ENCODE measurements at places on chromosomes 6 and 20.

DNA sequence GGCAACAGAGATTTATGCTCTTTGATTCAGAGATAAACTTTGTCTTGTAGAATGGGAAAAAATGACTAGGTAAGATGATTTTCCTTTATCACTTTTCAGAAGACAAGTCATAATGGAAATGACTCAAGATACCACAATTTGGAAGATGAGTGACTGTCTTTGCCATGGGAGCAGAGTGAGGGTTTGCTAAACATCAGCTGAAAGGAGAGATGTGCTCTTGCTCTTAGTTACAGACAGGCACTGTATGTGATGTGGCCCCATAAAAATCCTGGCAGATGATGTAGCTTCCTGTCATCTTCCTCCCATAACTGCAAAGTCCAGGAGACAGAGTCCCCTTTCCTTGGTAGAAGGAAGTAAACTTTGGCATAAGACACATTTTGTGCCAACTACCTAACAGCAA lies 47.6 kb downstream of the BACH2 start:
- no peak for DNase-seq
- H3K27ac ChIP-seq = no peak overlapping the region
- H3K27me3 ChIP-seq = no peaks in the 10 kb centered on the region
- H3K4me3 ChIP-seq = no peak overlapping the region

DNA sequence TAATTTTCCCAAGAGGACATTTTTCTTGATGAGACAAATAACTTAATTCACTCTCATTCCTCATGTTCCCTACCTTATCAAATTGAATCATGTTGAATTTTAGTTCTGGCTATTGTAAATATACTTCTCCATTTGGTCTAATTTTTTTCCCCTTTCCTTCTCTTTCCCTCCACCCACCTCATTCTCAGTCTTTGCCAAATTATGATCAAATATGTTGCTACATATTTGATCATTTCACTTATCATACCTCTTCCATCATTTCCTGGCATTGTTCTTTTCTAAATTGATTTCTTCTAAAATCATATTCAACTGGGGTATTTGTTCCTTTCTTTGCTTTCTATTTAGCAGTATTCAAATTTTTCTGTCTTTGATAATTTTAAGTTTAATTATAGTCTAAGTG lies 52.3 kb downstream of the HDGFL1 start:
- no peaks in the 10 kb centered on the region for H3K27me3 ChIP-seq
- H3K4me3 ChIP-seq = no peak overlapping the region
- no peak overlapping the region for H3K27ac ChIP-seq
- no peak for DNase-seq
- peaks cover 4% of the 10 kb centered on the region for H3K4me1 ChIP-seq

DNA sequence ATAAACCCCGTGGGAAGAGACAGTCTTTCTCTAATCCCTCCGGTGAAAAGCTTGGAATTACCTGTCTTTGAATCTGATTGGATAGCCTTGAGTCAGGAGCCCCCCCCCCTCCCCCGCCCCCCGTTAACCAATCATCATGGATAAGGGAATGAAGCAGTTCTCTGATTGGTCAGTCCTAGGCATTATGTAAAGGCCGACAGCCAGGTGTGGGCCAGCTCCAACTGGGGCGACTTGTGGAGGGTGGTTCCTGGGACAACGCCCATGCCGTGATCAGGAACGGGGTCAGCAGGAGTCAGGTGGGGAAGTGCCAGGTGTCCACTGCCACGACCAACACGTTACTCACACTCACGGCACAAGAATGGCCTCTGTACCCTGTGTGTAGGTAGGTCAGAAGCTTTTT lies 406.8 kb upstream of the SULF2 start:
- no peak for DNase-seq
- no peak overlapping the region for H3K27ac ChIP-seq
- H3K27me3 ChIP-seq = no peaks in the 10 kb centered on the region

DNA sequence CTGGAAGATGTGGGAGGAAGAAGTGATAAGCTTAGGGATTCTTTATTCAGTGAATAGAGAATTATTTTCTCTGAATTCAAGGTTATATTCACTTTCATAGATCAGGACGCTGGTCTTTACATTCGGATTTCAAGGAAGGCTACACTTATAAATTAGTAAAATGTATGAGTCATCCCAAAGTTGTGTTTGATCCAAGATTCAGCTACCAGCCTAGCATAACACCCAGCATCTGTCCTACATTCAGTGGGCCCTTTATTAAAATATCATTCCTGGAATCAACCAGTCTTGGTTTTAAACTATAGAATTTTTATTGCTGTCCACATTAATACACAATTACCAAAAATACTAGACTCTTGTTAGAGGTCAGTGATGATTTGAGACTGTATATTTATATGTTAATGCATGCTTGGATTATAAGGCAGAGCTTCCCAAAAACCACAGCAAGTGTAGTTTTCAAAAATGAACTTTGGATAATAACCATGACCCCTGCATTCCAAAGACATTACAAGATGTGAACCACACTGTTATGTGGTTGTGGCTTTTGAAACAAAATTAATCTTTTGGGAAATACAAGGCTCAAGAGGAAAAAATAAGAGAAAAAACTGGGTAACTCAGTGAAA lies 210.7 kb upstream of the CNR1 start:
- H3K4me3 ChIP-seq = no peak overlapping the region
- peaks cover 21% of the 10 kb centered on the region for H3K4me1 ChIP-seq
- no peaks in the 10 kb centered on the region for H3K27me3 ChIP-seq
- H3K36me3 ChIP-seq = no peaks in the 10 kb centered on the region
- no peak for DNase-seq

DNA sequence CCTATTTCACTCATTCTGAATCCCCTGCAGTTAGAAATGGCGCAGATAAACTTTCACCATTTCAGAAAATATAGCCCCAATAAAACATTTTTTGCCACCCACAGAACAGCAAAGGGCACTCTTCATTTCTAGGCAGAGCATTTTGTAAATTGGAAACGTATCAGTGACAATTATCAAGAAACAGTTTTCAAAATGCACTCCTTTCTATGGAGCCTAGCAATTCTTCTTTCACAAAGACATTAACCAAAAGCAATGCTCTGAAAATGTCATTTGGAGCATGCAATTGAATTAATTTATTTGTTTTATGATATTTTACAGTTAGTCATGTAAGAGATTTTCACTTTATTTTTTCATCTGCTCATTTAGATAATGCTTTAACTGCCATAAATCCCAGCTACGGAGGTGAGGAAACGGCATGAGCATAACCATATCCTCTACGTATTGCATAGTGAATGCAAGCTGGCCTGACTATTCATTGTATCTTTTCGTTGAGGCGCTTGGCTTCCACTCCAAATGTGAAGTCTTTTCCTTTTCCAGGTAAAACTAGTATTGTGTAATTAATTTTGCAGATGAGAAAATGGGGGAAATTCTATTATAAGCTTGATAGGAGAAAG lies 813.4 kb downstream of the C6orf118 start:
- H3K27me3 ChIP-seq = no peaks in the 10 kb centered on the region
- DNase-seq = no peak
- H3K36me3 ChIP-seq = no peaks in the 10 kb centered on the region
- H3K27ac ChIP-seq = no peak overlapping the region
- H3K4me1 ChIP-seq = no peaks in the 10 kb centered on the region

DNA sequence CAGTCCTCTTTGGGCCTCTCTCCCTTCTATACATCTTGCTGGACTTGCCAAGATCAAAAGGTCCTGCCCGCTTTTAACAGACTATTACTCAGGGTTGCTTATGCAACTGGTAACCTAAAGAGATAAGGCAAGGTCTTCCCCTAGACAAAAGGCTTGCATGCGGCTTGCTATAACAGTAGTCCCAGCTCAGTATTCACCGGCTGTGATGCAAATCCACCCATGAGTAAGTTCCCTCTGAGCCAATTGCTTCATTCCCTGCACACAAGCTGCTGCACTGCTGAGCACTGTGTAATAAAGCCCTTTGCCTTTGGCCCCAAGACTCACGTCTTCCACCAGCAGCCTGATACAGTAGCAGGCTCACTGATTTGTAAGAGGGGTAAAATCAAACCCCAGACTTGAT lies 363.8 kb downstream of the PRKN start:
- DNase-seq = no peak
- peaks cover 2% of the 10 kb centered on the region for H3K4me1 ChIP-seq
- H3K27ac ChIP-seq = no peak overlapping the region
- H3K4me3 ChIP-seq = no peak overlapping the region

GRCh38 chr6:56821005-56821432 lies 133.9 kb upstream of the BEND6 start:
- H3K4me3 ChIP-seq = no peak overlapping the region
- no peaks in the 10 kb centered on the region for H3K36me3 ChIP-seq
- DNase-seq = no peak
- no peaks in the 10 kb centered on the region for H3K27me3 ChIP-seq
- H3K27ac ChIP-seq = no peak overlapping the region

DNA sequence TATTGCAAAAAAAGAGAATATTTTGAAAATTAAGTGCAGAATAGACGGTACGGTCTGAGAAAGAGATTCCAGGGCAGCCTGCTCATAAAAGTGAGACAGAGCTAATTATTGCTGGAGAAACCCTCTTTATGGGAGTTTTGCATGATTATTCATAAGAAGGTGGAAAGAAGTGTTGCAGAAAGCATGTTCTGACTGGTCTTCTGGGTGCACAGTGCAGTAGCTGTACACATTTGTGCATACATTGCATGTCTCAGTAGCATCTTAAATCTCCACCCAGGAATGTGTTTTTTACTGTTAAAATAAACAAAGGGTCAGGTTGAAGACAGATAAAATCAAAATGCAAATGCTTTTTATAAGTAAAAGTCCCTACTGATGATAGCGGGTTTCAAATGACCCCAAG lies 1813.6 kb upstream of the DEFB115 start:
- no peak overlapping the region for H3K4me3 ChIP-seq
- H3K27ac ChIP-seq = no peak overlapping the region
- DNase-seq = no peak

GRCh38 chr20:57401565-57401918 lies 10.3 kb downstream of the RBM38 start:
- H3K27ac ChIP-seq = no peak overlapping the region
- H3K27me3 ChIP-seq = no peaks in the 10 kb centered on the region

DNA sequence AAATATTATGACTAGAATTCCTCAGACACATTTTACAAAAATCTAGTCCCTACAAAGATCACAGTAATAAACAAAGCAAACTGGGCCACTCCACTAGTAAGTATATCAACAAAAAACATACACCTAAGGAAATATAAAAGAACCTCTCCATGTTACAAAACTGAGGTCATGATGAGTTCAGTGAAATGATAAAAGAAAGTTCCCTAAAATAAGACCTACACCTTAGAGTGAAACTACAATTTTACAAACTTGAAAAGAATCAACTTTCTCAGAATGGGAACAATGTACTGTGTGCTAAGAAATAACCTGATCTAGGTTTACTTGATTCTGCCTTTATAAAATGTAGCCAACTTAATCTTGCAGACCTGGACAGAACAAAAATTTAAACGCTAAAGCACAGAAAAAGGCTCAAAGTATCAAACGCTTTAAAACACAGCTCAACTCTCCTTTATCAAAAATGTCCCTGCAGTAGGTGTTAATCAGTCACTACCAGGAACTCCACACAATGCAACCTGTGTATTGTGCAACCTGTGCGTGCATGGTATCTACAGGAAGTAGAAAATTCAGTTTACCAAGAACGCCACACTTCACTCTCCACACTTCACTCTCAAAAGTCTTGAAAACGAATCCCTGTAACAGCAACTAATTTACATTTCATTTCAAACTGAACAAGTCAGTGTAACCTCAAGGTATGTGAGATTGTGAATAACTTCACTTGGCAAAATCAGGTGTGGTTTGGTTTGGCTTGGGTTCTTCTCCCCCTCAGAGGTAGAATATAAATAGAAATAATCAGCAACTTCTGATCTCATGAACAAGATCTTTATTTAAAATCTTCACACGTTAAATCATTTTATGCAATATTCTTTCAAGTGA lies 1.8 kb downstream of the RALGAPA2 start:
- H3K4me3 ChIP-seq = no peak overlapping the region
- H3K36me3 ChIP-seq = peaks cover 2% of the 10 kb centered on the region
- H3K4me1 ChIP-seq = peaks cover 12% of the 10 kb centered on the region
- DNase-seq = no peak

- no peaks in the 10 kb centered on the region for H3K36me3 ChIP-seq
- no peak overlapping the region for H3K4me3 ChIP-seq
- H3K4me1 ChIP-seq = no peaks in the 10 kb centered on the region
- DNase-seq = no peak
- no peaks in the 10 kb centered on the region for H3K27me3 ChIP-seq
Measured at GRCh38 chr6:128204616-128205015, 303.8 kb upstream of the THEMIS start.

- no peaks in the 10 kb centered on the region for H3K4me1 ChIP-seq
- H3K27me3 ChIP-seq = no peaks in the 10 kb centered on the region
- no peak for DNase-seq
Measured at GRCh38 chr6:16736856-16737775, 24.1 kb downstream of the ATXN1 start.

DNA sequence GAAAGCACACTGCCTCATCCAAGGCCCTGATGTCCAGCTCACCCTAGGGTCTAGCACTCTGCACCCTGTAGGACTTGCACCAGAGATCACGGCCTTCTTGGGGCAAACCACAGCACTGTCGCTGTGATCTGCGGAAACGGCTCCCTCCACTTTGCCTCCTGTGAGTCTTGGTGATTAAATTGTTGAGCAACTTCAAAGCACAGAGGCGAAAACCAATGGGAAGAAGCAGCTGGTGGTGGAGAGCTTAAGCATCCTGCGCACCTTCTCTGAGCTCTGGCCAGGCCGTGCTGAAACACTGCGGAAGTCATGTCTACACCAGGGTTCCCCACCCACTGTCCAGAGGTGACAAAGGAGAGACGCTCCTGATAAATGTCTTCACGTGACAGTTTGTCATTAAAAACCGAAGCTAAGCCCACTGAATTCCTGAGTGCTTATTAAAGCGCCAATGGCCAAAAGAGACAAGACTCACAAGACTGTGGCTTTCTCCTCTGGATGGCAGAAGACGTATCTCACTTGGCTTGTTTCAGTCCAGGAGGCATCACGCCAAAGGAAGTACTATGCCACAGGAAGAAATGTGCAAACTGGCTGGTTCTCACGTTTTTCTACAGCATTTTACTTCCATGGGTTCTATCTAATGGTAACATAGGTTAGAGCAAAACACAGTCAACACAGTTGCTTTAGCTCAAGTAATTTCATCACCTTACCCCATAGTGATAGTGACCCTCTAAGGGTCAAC lies 3.1 kb downstream of the RAMACL start:
- peaks cover 8% of the 10 kb centered on the region for H3K4me1 ChIP-seq
- no peak for DNase-seq
- H3K36me3 ChIP-seq = no peaks in the 10 kb centered on the region
- no peaks in the 10 kb centered on the region for H3K27me3 ChIP-seq

- DNase-seq = no peak
- H3K36me3 ChIP-seq = no peaks in the 10 kb centered on the region
- H3K27me3 ChIP-seq = no peaks in the 10 kb centered on the region
Measured at GRCh38 chr6:17161076-17161475, 59.2 kb downstream of the STMND1 start.

Measured in neuronal stem cell (in vitro differentiated cells).